ENCODE measurements at places on chromosomes 11 and 22. TPM values are rescaled to one million over a fixed set of nuclear protein-coding genes. Genes with fewer than 3 reads are reported as not detected.

- DNase-seq: no peak
Measured at GRCh38 chr11:17840101-17840548, 105.5 kb downstream of the KCNC1 start.

DNA sequence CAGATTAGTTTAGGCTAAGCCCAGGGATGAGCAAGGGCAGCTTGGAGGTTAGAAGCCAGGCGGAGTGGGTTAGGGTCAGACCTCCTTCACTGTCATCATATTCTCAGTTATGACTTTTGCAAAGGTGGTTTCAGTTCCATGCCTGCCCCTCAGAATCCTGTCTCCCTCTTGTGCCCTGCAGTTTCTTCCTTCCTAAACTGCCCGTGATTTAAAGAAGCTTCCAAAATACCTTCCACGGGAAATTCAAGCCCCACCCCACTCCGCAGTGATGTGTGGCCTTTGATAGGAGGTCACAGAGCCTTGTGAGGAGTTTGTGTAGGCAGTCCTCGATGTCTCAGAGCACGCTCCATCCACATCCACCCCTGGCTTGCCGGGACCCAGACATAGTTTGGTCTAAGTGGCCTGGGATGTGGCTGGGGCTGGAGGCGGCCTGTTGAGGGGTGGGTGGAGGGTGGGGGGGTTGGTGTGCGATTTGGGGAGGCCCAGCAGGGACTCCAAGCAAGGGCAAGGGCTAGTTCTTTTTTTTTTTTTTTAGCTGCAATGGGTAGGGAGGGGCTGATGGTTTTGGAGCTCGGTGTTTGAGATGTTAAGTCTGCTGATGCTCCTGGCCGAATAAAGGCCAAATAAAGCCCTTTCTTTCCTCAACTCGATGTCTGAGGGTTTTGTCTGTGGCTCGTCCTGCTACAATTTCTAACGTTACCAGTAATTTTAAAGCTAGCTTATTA is 1.6 kb upstream of the IFITM1 start:
- DNase-seq: no peak

DNA sequence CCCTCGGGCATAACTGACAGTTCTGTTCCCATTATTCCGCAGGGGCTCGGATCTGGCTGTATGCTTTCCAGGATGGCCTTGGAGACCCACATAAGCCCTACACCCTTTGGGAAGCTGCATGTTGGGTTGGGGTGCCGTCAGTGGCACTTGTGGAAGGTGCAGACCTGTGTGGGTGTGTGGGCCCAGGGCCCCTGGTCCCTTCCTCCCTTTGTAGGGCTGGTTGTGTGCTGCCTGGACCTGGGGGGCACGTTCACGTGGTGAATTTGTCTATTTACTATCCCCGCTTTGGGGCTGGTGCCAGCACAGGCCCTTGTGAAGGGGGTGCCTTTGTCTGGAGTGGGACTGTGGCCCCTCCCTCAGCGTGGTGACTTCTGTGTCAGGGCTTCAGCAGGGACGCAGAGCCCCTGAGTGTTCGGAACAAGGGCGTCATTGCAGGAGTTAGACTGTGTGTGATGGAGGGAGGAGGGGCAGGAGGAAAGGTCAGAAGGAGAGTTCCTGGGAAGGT is 15.0 kb upstream of the PPP6R3 start:
- DNase-seq: no peak

- no peak for DNase-seq
Measured at GRCh38 chr11:132168344-132168981, 798.0 kb downstream of the NTM start.

GRCh38 chr11:85318573-85318972 is 308.6 kb downstream of the DLG2 start:
- no peak for DNase-seq

The HBE1 gene
- polyA plus RNA-seq: 10.4 TPM

All from left kidney (tissue), 8 donors.